ENCODE measurements at places on chromosomes 1 and 21.

- DNase-seq, result no peak
These were observed 130.1 kb downstream of the HMCN1 start for GRCh38 chr1:185864331-185864730.

DNA sequence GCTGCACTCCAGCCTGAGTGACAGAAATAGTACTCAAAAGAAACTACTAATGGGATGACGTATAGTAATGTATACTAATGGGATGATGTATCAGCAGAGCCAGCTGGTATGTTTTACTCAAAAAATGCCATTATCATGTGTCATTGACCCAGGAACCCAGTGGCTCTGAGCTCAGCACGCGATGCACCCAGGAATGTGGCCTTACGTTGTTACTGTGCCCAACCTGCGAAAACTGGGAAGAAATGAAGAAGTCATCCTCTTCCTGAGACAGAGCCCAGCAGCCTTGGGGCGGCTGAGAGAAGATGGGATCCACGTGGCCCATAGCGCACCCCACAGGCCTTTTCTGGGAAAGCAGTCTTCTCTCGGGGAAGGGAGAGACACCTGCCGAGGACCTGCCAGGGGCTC lies 8.8 kb downstream of the UBE2J2 start:
- DNase-seq, result no peak

GRCh38 chr1:167518331-167518700 lies at the start of gene CD247:
CD247 (minus strand) TSS chr1:167518529; CDS start chr1:167518465, 64 bp downstream.
- no peak for DNase-seq

GRCh38 chr1:23079025-23079424 lies 59.8 kb downstream of the KDM1A start:
- no peak for DNase-seq

DNA sequence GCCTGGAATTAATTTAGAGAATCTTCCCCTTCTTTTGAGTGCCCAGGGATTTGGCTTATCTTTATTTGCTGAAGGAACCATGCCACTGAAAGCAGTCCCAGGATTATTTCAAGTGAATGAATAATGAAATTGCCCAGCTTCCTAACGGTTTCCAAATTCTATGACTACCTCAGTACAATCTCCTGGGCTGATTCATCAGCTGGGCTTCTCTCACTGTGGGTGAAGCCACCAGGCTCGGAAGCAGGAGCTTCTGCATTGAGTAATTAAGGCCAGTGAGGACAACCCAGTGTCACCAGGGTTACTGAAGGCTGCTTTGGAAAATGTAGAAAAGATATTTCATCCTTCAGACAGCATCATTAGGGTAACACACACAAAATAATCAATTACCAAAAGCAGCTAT lies 169.8 kb downstream of the DAB1 start:
- DNase-seq, result no peak

Measured in hypothalamus (tissue), 51 donors.